EH (cell line): ENCODE measurements at places on chromosomes 6 and 20.
A peak's percentile ranks its signal among the peaks of the same experiment; 100 is the strongest.

DNA sequence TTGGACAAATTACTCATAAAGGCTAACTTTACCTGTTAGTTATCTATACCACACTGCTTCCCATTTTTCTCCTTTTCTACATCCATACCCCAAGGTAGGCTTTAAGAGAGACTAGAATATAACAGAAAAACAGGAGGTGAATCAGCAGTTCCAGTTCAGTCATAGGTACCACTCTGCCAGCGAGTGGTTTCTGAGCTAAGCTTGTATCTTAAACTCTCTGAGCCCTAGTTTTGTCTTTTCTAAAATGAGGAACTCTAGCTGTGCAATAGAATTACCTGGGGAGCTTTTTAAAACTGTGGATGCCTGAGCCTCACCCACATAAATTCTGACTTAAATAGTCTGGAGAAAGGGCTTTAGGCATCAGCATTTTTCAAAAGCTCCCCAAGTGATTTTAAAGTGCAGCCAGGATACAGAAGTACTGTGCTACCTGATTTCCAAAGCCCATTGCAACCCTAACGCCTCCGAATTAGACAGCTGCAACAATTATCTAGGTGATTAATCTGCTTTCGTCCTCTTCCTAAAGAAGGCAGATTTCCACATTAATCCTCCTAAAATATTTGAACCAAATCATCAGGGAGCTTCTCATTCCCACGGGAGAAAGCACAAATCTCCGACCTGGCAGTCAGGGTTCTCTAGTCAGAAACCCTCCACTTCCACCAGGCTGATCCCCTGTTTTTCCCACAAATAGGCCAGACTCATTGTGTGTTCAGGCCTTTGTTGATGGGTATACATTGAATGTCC, 37.4 kb upstream of the RPL7L1 start:
- DNase-seq, result no peak

GRCh38 chr6:23262864-23263263, 693.5 kb downstream of the HDGFL1 start:
- no peak for DNase-seq

DNA sequence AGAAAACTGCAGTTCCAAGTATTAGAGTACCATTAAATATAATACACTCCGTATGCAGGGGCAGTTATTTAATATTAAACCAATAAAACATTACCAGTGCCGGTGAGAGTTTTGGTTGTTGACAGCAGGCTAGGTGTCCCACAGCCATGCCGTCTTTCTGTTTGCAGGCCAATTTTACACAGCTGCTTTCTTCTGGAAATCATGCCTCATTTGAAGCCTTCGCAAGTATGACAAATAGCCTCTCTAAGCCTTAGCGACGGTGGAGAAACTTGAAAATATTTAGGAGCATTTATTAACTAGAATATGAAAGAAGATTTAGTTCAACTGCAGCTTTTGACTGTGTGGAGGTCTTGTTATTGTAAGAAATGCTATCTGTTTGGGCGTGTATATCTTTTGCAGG, 226.0 kb downstream of the BMP2 start:
- DNase-seq, result no peak

GRCh38 chr20:40016392-40016791, 672.6 kb downstream of the MAFB start:
- DNase-seq, result no peak

DNA sequence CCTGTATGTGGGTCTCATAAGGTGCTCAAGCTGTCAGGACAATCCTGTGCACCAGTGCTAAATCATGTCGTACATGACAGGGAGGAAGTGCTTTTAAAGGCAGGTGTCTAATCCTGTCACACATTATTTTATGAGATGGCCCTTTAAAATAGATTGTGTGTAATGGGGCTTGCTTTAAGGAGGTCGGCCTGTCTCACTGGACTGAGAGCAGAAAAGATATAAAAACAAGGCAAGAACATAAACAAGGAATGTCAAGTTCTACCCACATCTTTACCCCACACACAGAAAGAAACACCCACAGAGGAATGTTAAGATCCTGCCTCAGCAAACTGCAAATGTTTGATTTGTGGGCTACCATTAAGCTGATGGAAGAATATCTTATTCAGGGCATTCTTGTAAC, 279.0 kb downstream of the FOXA2 start:
- DNase-seq, result no peak

DNA sequence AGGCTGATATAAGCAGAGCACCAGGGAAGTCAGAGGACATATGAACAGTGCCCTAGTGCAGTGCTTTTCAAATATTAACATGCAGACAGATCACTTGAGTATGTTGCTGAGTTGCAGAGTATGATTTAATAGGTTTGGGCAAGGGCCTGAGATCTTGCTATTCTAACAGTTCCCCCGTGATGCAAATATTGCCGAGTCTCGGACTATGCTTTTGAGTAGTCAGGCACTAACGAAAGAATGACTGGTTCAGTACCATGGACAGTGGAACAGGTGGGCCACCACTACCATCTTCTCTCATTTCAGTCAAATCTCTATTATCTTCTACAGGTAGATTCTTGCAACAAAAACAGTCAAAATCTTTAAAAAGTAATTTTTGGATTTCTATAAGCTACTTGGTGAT, 3.7 kb upstream of the TMEM200A start:
- DNase-seq, result no peak

DNA sequence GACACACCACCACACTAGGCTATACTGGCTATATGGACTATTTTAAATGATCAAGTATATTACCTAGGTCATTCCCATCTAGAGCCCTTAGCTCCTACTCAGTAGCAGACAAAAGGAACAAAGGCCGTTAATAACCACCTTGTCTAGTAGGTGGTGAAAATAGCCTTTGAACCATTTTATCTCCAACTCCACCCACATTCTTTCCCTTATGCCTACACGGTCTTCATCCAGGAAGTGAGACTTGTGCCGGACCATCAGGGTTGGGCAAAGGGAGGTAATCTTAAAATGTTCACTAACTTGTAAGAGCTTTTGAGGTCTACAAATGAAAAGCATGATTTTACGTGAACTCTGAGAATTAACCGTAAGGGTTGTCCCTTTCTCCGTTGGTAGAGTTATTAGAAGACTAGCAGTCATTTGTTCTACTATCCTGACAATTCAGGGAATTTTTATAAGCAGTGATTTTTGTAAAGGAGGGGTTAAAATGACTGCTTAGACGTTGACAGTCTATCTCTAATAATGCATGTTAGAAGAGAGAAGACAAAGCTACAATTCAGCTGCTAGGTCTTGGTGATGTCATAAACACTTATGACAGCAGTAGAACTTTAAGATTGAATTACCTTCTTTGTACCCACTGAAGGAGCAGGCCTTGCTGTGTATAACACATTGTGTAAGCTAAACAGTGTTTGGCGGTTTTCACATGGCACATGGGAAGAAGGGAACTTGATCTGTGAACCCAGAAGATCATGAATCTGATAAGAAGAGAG, 371.8 kb upstream of the JAG1 start:
- no peak for DNase-seq

DNA sequence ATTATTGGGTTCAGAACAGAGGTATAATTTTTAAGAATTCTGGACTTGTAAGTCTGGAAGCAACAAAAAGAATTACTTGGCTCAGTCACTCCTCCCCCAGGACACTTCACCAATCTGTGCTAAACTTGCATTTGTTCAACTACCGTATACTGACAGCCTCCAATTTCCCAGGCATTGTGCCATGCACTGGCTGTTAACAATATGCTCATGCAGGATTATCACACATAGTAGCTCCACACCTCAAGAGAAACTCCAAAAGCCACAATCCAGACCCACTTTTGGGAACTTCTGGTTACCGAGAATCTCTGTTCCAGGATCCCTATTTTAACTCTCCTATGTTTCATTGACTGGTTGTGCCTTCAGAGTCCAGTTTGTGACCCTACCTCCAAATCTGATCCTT, 7.7 kb downstream of the ADGRF1 start:
- no peak for DNase-seq

- DNase-seq, result no peak
Measured at GRCh38 chr6:166902211-166902755, 54.1 kb downstream of the RNASET2 start.

GRCh38 chr20:54486585-54486984, 11.2 kb downstream of the DOK5 start:
- DNase-seq, result no peak

DNA sequence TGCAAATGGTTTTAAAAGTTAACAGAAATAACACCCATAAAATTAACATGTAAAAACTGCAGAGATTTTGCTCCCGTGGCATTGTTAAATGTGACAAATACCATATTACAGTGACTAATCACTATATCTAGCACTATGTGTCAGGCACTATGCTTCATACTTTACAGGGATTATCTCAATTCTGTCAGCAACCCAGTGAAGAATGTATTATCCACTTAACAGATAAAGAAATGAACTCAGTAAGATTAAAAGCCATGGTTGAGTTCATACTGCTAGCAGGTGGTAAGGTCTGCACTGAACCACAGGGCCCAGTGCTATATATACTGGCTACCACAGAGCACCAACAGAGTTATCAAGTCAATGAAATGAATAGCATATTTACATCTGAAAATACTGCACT, 65.4 kb downstream of the RWDD2A start:
- no peak for DNase-seq

DNA sequence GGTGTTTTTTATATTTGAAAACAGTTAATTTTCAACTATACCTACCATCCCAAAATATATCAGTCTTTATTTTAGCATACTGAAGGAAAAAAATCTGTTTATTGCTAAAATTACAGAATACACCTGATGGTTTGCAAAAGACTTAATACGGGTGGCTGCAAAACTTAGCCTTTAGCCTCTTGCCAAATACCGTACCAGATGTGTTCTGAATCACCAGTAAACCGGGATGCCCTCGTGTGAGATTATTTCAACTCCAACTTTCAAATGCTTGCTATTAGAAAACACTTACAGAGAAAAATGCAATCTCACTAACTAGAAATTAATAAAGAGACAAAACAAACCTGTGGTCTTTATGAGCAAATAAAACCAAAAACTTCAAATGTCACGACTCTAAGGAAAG, 36.0 kb downstream of the REV3L start:
- DNase-seq, result peak; percentile 30

DNA sequence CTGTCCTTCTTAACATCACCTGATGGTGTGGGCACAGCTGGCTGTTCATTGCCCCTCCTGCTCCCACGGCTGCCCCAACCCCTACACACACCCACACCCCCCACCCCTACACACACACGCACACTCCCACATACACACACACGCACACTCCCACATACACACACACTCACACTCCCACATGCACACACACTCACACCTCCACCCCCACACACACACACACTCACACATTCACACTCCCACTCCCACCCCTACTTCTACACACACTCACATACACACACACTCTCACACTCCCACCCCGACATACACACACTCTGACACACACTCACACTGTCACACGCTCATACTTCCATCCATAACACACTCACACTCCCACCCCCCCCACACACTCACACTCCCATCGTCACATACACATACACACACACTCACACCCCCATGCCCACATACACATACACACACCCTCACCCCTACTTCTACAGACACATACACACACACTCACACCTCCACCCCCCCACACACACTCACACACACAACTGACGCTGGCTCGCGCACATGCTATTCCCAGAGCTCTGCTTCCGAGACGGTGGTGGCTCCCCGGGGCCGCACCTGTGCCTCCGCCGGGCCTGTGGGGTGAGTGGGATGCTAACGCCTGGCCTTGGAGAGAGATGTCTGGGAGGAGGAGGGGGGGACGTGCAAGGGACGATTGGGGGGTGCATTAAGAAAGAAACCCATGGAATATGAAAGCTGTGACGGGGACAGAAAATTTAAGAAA, 174.8 kb upstream of the QKI start:
- no peak for DNase-seq

DNA sequence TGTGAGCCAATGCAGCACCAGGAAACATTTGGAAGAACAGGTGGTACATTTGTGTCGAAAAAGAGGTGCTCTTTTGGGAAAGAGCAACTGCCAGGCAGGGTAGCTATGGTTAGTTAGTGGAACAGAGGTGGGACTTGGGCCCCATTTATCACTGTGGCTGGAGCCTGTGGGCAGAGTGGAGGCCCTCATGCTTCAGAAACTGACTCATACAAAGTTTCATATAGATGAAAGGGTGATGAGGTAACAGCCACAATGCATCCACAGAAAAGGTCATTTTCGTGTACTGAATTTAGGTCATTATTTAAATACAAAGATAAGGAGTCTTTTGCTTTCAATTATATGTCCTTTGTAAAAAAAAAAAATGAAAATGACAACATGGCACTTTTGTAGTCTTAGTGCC, 76.4 kb upstream of the HS3ST5 start:
- DNase-seq, result no peak

DNA sequence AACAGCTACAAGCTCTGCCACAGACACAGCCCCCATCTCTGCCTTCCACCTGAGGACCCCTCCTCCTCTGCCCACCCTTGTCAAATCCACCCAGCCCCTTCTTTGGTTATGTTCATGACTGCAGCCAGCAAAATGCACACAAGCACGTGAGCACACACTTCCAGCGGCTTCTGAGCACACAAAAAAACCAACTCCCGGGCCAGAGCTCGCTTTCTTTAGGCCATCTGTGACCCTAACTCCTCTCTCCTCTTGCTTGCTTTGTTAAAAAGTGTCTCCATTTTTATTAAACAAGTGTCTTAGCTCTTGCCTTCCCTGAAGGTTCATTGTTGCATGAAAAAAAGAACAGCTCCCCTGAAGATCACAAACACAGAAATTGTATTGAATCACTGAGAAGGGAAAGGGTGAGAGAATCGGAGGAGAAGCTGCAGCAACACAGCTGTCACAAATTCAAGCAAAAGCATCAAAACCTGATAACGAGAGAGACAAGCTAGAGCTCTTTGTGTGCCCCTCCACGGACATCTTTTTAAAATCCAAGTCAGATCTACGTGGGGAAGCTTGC, 142.1 kb downstream of the CD83 start:
- no peak for DNase-seq

GRCh38 chr6:17240803-17241500, 40.2 kb upstream of the RBM24 start:
- DNase-seq, result no peak

DNA sequence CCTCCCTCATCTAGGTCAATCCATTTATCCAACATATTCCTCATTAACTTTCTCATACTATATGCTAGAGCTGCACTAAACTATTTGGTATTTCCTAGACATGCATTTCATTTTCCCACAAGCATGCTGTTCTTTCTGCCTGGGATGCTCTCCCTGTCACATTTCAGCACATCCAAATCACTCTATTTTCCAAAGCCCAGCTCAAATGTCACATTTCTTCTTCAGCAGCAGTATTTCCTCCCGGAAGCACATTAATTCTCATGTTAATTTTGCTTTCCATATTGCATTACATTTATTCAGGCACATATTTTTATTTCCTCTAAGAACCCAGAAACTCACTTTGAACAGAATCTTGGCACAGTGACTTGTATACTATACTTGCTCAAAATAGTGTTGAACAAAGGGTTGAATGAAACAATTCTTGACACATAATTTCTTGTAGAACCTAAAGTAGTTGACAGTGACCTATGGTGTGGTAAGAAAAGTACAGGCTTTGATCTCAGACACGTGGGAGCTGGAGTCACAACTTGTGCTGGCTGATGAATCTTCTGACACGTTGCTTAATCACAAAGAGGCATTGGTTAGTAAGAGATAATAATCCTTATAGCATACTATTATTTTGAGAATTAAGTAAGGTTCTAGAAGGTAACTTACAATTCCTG, 30.8 kb upstream of the CD2AP start:
- DNase-seq, result no peak

- DNase-seq, result no peak
Measured at GRCh38 chr6:111824608-111825337, 48.5 kb downstream of the FYN start.
